ENCODE measurements at places on chromosomes 2 and 18.

DNA sequence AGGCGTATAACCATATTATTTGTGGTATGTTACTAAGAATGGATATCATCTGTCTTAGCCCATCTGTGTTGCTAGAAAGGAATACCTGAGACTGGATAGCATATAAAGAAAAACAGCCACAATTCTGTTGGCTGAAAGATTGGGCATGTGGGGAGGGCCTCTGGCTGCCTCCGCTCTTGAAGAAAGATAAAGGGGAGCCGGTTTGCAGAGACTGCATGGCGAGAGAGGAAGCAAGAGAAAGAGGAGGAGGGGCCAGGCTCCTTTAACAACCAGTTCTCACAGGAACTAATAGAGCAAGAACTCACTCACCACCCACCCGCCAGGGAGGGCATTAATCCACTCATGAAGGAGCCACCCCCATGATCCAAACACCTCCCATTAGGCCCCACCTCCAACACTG, 29.2 kb upstream of the UXS1 start:
- DNase-seq = no peak

GRCh38 chr2:149112713-149113112, 74.2 kb downstream of the LYPD6B start:
- no peak for DNase-seq

DNA sequence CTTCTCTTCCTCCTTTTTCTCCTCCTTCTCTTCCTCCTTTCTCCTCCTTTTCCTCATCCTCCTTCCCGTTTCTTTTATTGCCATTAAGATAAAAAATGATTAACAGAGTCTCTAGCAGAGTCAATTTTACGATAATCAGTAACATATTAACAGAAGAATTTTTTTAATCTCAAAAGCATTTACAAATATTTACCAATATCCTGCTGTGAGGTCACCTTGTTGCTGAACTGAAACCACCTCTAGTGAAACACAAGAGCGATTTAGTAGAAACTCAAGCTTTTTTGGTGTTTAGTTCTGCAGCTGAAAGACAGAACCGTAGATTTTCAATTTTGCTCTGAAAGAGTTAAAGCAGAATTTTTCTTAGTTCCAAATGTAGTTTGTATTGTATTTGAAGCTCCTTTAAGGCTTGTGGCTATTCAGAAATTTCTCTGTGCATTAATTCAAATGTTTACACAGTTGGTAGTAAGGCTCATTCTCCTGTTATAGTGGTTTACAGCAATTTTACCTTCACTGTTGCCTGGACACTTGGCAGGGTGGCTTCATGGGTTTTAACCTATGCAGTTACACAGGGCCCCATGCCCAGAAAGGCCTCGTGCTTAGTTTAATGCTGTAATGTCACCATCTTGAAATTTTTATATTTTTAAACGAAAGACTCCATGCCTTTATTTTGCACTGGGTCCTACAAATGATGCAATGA, 1106.6 kb upstream of the FAM98A start:
- no peak for DNase-seq

GRCh38 chr2:240355001-240355891, 80.2 kb upstream of the GPC1 start:
- DNase-seq = no peak

GRCh38 chr2:71664161-71664560, 210.8 kb downstream of the DYSF start:
- DNase-seq = no peak

DNA sequence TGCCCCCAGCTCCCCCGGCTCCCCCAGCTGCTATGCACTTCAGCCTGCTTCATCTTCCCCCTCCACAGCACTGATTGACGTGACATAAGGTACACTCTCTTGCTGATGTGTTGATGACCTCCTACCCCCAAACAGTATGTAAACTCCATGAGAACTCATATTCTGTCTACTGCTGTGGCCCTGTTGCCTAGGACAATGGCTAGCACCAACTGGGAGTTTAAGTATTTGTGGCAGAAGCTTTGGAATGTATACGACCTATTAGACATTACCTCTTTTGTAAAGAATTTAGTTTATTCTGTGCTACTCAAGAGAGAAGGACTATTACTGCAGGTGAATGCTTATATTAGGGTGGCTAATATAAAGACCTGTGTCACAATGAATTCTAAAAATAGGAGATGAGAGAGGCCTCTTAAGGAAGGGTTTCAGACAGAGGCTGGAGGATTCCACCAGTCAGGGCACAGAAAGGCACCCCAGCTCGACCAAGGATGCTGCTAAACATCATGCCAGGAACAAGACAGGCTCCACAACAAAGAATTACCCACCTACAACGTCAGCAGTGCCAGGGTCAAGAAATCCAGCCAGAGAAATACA, 60.6 kb downstream of the CABYR start:
- no peak for DNase-seq

GRCh38 chr2:64417624-64418023, 36.3 kb upstream of the LGALSL start:
- DNase-seq = no peak

DNA sequence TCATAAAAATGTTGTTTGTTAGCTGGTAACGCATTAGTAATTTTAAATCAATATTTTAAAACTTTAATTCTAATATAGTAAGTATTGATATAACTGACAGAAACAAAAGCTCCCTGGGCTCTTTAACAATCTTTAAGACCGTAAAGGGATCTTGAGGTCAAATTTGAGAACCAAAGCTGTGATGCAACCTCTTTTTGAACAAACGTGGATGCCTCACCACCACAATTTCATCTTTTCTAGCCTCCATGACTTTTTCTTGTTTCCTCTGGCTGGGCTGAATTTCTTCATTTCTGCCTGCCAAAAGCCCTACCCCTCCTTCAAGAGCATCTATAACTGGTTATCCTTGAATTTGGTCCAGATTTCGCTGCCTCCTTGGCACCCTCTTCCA, 563 bp upstream of the POLE4 start:
- peak; percentile 71 for DNase-seq

DNA sequence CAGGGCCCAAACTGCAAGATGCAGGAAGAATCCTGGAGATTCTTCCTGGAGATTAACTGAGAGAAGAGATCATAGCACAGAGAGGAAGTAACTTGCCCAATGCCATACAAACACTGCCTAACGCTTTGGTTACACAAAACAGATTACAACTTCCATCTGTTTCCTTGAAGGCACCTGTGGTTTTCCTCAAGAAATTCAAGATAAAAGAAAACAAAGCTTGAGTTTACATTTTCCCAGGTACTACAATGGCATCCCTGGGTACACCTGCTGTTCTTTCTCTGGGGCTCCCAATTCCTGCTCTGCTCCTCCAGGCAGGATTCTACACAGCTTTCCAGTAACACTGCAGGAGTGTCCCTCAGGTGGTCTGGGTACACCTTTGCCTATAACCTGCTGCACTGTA, 781.9 kb upstream of the ID2 start:
- peak; percentile 64 for DNase-seq

DNA sequence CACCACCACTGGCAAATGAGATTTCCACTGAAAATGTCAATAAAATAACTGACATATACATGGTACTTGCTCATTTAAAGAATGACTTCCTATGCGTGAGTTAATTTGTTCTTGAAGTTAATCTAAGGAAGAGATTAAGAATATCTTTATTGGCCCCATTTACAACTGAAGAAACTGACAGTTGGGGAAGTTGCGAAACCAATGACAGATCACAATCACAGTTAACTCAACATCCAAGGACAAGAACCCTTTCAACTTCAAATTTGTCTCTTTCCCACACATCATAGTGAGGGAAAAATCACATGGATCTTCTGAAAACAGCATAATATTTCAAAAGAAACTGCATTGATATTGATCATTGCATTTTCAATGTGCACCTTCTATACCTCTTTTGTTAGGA, 565.4 kb downstream of the IRS1 start:
- DNase-seq = no peak

GRCh38 chr2:26461601-26462023, 16.3 kb downstream of the OTOF start:
- no peak for DNase-seq

DNA sequence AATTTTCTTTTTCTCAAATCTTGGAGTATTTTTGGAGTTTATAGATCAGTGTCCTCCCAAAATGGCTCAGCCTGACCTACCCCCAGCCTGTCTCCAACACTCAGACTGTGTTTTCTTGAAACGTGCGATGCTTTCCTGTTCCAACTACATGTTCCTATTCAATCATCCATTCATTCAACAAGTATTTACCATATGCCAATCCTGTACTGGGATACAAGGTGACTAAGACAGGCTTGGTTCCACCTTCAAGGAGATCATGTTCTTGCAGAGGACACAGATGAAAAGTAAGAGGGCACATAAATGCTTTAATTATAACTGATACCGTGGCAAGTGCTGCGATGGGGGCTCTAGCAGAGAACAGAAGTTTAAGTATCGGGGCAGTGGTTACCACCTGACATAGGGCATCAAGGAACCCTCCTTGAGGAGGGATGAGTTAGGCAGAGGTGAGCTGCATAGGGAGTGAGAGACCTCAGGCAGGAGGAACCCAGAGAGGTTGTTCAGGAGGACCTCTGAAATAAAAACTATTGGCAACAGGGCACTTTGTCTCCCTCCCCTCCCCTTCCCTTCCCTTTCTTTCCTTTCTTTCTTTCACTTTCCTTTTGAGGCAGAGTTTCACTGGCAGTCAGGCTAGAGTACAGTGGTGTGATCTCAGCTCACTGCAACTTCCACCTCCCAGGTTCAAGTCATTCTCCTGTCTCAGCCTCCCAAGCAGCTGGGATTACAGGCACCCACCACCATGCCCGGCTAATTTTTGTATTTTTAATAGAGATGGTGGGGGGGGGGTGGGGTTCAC, 469.0 kb downstream of the EPHA4 start:
- DNase-seq = no peak

DNA sequence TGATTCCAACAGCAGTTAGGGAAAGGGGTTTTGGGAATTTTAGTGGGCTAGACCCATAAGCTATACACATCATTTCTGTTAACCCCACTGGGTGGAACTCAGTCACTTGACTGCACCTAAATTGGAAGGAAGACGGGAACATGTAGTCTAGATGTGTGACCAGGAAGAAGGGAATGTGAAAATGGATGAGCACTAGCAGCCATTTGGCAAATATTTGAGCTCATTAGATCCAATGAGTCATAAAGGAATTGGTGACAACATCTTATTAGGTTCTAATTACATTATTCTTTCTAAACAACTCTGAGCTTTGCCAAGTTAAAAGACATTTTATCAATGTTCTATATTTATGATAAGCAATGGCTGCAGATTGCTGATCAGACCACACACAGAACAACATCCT, 400.6 kb downstream of the IRS1 start:
- DNase-seq = no peak

- DNase-seq = no peak
These were observed 49.6 kb downstream of the COL5A2 start for GRCh38 chr2:189129971-189130370.

GRCh38 chr2:206955253-206955652, 15.9 kb downstream of the CPO start:
- no peak for DNase-seq

GRCh38 chr2:29215073-29215472, 99.9 kb downstream of the CLIP4 start:
- DNase-seq = no peak

DNA sequence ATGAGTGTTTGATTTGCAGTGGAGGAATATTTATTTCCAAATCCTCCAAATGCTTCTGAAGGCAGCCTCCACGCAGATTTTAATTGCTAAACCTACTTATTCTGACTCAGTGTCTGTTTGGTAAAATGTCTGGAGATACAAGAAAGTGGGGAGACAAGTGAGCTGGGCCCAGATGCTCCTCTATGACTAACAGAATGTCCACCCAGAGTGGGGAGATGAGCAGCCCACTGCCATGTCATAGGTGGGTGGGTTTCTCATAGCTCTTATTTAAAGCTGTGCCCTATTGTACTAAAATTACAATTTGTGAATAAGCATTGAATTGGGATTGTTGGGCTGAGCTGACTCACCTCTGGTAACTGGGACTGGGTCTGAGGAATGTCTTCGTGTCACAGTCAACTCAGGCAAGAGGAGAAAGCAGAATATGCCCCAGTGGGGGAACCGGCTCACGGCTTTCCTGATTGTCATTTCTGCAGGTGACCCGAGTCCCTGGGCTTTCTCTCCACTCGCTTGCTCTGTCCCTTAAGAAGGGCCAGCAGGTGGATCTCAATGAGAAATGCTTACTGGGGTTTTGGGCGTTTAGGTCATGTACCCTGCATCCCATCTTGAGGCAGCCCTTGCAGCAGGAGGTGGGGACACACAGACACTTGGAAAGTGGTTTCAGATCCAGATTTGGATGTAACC, 116.3 kb upstream of the SPRED2 start:
- no peak for DNase-seq

DNA sequence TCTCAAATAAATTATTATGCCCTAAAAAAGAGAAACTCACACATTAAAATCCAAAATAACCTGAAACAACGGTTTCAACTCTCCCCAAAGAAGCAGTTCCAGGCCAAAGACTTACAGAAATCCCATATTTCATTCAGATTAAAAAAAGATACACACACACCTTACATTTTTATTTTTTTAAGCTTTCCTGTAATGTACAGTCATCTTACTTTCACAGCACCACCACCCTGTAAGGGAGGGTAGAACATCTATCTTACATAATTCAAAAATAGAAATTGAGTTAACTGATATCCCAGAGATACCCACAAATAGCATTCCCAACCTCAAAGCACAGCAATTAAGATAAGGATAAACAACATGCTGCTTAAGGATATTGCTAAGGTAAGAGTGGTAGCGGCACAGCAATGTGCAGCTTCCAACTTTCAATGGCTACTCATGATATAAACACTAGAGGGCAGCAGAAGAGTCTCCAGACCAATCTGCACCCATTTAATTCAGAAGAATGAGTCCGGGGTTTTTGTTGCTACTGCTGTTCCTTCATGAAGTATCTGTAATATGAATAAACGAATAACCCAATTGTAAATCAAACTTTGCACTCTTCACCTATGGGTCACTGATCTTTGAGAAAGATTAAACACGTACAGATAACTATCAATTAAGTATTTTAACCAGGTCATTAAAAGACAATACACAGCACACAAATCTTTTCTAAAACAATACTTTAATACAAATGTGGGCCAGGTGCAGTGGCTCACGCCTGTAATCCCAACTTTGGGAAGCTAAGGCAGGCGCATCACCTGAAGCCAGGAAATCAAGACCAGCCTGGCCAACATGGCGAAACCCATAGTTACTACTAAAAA, 11.3 kb downstream of the GFPT1 start:
- peak; percentile 67 for DNase-seq

DNA sequence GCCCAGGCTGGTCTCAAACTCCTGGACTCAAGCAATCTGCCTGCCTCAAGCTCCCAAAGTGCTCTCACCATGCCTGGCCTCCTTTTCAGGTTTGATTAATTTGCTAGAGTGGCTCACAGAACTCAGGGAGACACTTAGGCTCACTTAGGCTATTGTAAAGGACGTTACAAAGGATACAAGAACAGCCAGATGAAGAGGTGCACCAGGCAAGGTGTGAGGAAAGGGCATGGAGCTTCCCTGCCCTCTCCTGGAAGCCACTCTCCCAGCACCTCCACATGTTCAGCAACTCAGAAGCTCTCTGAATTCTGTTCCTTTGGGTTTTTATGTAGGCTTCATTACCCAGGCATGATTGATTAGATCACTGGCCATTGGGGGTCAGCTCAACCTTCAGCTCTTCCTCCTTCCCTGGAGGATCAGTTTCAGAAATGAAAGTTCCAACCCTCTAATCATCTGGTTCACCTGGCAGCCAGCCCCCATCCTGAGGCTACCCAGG, 78.7 kb upstream of the RGPD5 start:
- no peak for DNase-seq
